Stomach (tissue), 19 donors: ENCODE measurements at places on chromosomes 2 and 18. TPM values are rescaled to one million over a fixed set of nuclear protein-coding genes. Genes with fewer than 3 reads are reported as not detected.
A peak's percentile ranks its signal among the peaks of the same experiment; 100 is the strongest.

The PELI1 gene
- 37.5 TPM for total RNA-seq

The CGREF1 gene
- not detected for total RNA-seq

The UGT1A8 gene
- not detected for total RNA-seq

The CHST10 gene
- not detected for total RNA-seq

The NYAP2 gene
- not detected for total RNA-seq

GRCh38 chr2:234378440-234378839 is 118.4 kb downstream of the ARL4C start:
- no peak for DNase-seq
- H3K36me3 ChIP-seq = no peaks in the 10 kb centered on the region
- H3K27ac ChIP-seq = no peak overlapping the region

DNA sequence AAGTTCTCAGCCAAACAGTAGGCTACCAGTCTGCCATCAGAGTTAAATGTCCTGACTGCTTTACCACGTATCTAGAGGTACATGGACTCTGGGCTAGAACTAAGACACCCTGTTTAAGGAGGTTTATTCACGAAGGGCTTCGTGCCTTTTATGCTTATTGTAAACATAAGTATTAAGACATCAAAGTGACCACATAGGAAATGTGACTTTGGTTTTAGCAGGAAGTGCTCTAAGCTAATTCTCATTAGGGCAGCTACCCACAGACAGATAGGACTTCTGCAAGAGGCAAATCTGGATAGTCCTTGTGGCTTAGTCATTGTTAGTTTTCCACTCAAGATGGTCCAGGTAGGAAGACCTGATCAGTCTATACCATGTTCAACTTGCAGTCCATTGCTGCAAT is 233.3 kb upstream of the MGAT5 start:
- no peak overlapping the region for H3K27ac ChIP-seq
- DNase-seq = no peak
- peaks cover 15% of the 10 kb centered on the region for H3K27me3 ChIP-seq
- H3K4me3 ChIP-seq = no peak overlapping the region
- H3K36me3 ChIP-seq = no peaks in the 10 kb centered on the region

GRCh38 chr18:28175930-28176697 is 816 bp downstream of the CDH2 start:
- H3K4me1 ChIP-seq = peaks cover 25% of the 10 kb centered on the region
- no peak for DNase-seq
- no peaks in the 10 kb centered on the region for H3K36me3 ChIP-seq
- H3K27ac ChIP-seq = no peak overlapping the region

DNA sequence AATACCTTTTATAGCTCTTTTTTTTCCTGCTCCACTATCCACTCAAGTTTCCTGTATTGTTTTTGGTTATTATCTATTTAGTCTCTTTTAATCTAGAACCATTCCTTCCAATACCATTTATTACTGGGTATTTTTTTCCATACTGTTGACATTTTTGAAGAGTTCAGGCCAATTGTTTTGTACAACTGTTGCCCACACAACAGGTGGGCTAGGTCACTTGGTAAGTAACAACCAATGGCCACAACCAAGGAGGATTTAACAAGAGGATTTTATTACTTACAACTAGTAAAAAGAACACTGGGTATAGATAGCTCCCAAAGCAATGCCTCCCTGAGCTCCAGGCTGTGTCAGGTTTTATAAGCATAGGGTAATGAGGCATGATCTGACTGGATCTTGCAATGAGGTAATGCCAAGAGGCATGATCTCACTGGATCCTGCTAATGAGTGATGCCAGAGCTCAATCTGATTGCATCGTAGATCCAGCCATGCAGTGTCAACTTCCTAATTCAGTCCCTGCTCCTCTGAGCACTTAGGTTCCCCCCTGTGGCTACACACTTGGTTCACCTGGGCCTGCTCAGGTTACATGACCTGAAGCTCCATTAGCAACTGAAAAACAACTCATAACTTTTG is 7.1 kb upstream of the CEP68 start:
- DNase-seq = no peak
- H3K4me1 ChIP-seq = no peaks in the 10 kb centered on the region
- no peak overlapping the region for H3K27ac ChIP-seq
- no peak overlapping the region for H3K4me3 ChIP-seq

GRCh38 chr2:50782543-50782942 is 249.4 kb downstream of the NRXN1 start:
- H3K4me1 ChIP-seq = no peaks in the 10 kb centered on the region
- H3K27ac ChIP-seq = no peak overlapping the region
- DNase-seq = no peak
- H3K4me3 ChIP-seq = no peak overlapping the region
- no peaks in the 10 kb centered on the region for H3K36me3 ChIP-seq

DNA sequence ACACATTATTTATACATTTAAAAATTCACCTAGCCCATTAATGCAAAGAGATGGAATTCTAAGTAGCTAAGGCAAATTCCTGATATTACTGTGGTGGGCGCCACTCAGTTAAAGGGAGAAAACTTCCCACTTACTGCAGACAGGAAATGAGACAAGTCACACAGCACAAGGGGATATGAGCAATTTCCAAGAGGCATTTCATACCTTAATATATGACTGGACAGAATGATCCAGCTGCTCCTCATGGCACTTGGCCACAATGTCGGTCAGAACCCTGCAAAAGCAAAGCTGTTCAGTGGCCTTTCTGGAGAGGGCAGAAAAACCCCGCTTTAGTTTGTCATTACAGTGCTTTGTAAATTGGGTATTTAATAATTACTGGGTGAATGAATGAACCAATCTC is 121.4 kb upstream of the CCDC195 start:
- no peaks in the 10 kb centered on the region for H3K27me3 ChIP-seq
- H3K4me3 ChIP-seq = no peak overlapping the region
- no peaks in the 10 kb centered on the region for H3K4me1 ChIP-seq
- no peak for DNase-seq

GRCh38 chr2:54965425-54965824 is 84.8 kb downstream of the RTN4 start:
- no peak for DNase-seq
- H3K27ac ChIP-seq = no peak overlapping the region
- H3K36me3 ChIP-seq = peaks cover 28% of the 10 kb centered on the region
- H3K4me1 ChIP-seq = peaks cover 6% of the 10 kb centered on the region

GRCh38 chr2:30280596-30281434 is 49.5 kb downstream of the LBH start:
- H3K4me1 ChIP-seq = no peaks in the 10 kb centered on the region
- H3K4me3 ChIP-seq = no peak overlapping the region
- no peaks in the 10 kb centered on the region for H3K36me3 ChIP-seq
- no peak overlapping the region for H3K27ac ChIP-seq
- no peaks in the 10 kb centered on the region for H3K27me3 ChIP-seq
- no peak for DNase-seq

GRCh38 chr18:13375302-13376255 is 157.0 kb downstream of the LDLRAD4 start:
- H3K27me3 ChIP-seq = no peaks in the 10 kb centered on the region
- H3K27ac ChIP-seq = no peak overlapping the region
- H3K4me3 ChIP-seq = no peak overlapping the region
- DNase-seq = no peak
- H3K36me3 ChIP-seq = no peaks in the 10 kb centered on the region

DNA sequence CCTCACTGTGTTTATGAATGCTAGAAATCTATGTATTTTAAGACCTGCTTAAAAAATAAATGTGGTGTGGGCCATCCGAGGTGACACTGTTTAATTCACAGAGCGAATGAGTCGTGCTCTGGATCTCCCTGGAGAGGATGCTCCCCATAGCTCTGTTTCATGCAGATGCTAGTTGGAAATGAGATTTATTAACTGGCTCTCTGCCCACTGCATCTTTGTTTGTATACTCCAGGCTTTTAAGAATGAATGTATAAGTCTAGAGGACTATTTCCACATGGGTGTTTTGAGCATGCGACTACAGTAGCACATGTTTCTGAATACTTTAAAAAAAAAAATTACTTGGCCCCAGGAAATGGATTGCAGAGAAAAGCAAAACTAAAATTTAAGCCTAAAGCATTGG is 3.9 kb downstream of the MAPRE2 start:
- H3K4me1 ChIP-seq = peaks cover 26% of the 10 kb centered on the region
- H3K27ac ChIP-seq = no peak overlapping the region

DNA sequence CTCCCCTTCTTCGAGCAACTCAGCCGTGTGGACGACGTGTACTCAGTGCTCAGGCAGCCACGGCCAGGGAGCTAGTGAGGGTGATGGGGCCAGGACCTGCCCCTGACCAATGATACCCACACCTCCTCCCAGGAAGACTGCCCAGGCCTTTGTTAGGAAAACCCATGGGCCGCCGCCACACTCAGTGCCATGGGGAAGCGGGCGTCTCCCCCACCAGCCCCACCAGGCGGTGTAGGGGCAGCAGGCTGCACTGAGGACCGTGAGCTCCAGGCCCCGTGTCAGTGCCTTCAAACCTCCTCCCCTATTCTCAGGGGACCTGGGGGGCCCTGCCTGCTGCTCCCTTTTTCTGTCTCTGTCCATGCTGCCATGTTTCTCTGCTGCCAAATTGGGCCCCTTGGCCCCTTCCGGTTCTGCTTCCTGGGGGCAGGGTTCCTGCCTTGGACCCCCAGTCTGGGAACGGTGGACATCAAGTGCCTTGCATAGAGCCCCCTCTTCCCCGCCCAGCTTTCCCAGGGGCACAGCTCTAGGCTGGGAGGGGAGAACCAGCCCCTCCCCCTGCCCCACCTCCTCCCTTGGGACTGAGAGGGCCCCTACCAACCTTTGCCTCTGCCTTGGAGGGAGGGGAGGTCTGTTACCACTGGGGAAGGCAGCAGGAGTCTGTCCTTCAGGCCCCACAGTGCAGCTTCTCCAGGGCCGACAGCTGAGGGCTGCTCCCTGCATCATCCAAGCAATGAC is 4.8 kb downstream of the CTDSP1 start:
- peak; percentile 60 for DNase-seq
- no peaks in the 10 kb centered on the region for H3K27me3 ChIP-seq
- peak overlapping the region; percentile 100 for H3K27ac ChIP-seq
- H3K4me3 ChIP-seq = no peak overlapping the region

DNA sequence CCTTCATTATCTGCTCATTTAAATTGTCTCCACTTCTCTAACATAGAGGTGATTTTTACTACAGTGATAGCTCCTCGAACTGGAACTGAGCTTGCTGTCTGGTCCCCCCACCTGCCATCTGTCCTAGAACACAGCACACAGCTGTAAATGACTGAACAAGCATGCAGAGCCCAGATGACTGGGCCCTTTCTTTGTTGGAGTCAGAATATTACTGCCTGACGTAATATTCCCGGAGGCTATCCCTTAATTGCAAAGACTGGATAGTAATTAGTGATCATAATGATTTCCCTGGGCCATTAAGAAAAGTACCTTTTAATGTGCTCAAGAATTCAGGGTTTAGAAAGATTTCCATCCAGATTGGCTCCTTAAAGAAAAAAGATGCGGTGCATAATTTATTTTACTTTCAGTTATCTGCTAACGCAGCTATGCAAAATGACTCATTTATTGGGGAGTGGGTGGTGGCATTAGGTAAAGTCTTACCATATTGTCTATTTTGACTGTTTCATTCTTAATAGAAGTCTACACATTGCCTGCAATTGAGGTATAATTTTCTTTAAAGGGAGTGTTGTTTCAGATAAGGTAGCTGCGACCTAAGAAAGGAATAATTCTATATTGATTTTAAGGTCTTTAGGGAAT is 84.4 kb downstream of the MAP4K4 start:
- H3K27me3 ChIP-seq = no peaks in the 10 kb centered on the region
- no peak for DNase-seq
- peaks cover 46% of the 10 kb centered on the region for H3K4me1 ChIP-seq
- no peak overlapping the region for H3K4me3 ChIP-seq

DNA sequence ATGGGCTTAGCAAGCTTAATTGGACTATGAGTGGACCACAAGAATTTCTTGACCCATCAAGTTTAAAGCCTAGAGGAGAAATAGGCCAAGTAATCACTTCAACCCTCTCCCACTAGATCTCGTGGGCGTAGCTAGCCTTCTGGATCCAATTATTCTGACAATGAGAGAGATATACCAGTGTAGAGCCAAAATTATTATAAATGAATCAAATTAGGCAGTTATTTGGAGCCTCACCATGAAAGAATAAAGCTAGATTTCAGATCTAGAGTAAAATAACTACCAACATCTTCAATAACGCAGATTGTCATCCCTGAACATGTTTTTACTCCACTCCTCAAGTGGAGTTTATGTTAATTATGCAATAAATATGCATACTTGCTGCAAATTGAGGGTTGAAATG is 143.9 kb upstream of the CDH20 start:
- no peaks in the 10 kb centered on the region for H3K4me1 ChIP-seq
- H3K27me3 ChIP-seq = no peaks in the 10 kb centered on the region
- no peak for DNase-seq
- no peak overlapping the region for H3K27ac ChIP-seq

DNA sequence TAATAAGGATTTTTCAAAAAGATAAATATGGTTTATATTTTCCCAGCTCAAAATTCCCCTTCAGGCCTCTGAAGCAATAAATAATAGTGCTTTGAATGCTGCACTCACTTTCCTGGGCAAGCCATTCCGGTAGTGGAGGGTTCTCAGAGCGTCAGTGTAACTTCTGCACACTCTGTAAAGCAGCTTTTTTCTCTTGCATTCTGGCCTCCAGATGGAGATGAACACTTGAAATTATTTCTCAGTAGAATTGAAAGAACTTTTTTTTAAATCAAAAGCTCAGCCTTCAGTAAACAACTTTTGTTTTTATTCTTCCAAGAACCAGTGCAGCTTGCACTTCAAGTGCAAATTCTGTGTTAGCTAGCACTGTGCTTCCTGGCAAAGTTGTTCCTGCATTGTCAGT is 281.1 kb upstream of the RAB12 start:
- H3K4me3 ChIP-seq = no peak overlapping the region
- no peak for DNase-seq
- H3K27ac ChIP-seq = peak overlapping the region; percentile 62
- H3K36me3 ChIP-seq = no peaks in the 10 kb centered on the region

- no peaks in the 10 kb centered on the region for H3K27me3 ChIP-seq
- H3K4me1 ChIP-seq = no peaks in the 10 kb centered on the region
- H3K36me3 ChIP-seq = no peaks in the 10 kb centered on the region
Measured at GRCh38 chr18:38033282-38033681, 467.7 kb upstream of the CELF4 start.

- DNase-seq = peak; percentile 23
- peaks cover 42% of the 10 kb centered on the region for H3K4me1 ChIP-seq
- H3K4me3 ChIP-seq = no peak overlapping the region
- peak overlapping the region; percentile 65 for H3K27ac ChIP-seq
- no peaks in the 10 kb centered on the region for H3K36me3 ChIP-seq
Measured at GRCh38 chr2:134232868-134233727, 20.8 kb upstream of the MGAT5 start.
